NCI-H187 treated with DMSO at 0.1 percent for 48 hours (cell line): ENCODE measurements at places on chromosomes 3 and 15.

DNA sequence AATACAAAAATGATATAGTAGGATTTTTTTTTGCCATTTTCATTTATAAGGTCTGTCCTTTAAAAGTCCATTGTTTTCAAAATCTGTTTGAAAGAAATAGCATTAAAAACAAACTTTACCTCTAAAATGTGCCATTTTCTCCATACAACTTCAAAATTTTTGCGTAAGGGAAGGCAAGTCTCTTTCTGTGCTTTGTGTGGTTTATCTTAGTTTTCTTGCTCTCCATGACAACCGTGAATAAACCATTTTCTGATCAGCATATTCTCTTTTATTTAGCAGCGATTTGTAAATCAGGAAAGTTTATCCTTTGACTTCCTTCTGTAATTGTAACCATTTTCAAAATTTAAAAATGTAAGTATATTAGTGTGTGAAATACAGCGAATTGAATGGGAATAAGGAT lies 147.9 kb upstream of the CGNL1 start:
- DNase-seq: no peak

- DNase-seq: no peak
Measured at GRCh38 chr15:95266451-95267061, 1035.2 kb downstream of the MCTP2 start.

GRCh38 chr3:143207338-143207961 lies 87.9 kb downstream of the CHST2 start:
- DNase-seq: no peak

- DNase-seq: no peak
Measured at GRCh38 chr15:95432878-95433405, 897.6 kb upstream of the NR2F2 start.

- no peak for DNase-seq
Measured at GRCh38 chr15:80512726-80513660, 108.8 kb downstream of the ARNT2 start.

GRCh38 chr15:63353887-63354286 lies 27.8 kb downstream of the CA12 start:
- DNase-seq: no peak

DNA sequence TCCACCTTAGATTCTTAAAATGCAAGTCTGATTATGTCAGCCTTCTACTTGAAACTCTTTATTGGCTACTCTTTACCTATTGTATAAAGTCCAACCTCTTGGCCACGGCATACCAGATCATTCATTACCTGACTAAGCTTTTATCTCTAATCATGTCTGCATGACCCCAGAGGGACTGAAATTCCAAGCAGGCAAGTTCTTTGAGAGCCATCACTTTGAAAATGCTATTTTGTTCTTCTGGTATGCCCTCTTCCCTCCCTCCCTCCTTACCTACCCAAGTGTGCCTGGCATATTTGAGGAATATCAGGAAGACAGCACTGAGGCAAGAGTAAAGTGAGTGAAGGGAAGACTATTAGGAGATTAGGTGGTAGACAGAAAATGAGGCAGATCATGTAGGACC lies 57.5 kb downstream of the KCNMB2 start:
- DNase-seq: no peak

DNA sequence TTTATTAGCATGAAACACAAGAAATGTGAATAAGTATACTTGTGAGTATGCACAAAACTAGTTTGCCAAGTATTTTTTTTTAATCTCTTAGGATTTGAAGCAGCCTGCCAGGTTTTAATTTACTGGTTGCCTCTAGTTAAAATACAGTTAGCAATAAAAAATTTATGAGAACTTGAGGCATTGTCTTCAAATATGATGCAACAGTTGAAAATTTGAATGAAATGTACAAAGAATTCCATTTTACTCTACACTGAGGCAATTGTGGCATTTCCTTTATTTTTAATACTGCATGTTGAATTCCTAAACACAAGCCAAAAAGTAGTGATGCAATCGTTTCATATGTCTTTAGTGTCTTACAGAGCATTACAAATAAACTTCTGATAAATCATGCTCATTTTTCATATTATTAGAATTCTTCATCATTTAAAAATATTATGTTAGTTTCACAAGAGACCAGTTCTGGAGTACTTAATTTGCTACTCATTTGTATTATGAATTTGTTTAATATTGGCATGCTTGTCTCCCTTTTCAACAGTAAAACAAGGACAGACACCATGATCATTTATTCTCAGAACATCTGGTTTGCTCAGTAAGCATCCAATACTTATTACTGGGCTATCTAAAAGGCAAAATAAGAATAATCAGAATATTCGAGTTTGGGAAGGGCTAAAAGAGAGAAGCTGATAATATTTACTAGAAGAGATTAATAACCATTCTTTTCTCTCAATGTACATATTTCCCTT lies 124.8 kb upstream of the PTX3 start:
- no peak for DNase-seq

DNA sequence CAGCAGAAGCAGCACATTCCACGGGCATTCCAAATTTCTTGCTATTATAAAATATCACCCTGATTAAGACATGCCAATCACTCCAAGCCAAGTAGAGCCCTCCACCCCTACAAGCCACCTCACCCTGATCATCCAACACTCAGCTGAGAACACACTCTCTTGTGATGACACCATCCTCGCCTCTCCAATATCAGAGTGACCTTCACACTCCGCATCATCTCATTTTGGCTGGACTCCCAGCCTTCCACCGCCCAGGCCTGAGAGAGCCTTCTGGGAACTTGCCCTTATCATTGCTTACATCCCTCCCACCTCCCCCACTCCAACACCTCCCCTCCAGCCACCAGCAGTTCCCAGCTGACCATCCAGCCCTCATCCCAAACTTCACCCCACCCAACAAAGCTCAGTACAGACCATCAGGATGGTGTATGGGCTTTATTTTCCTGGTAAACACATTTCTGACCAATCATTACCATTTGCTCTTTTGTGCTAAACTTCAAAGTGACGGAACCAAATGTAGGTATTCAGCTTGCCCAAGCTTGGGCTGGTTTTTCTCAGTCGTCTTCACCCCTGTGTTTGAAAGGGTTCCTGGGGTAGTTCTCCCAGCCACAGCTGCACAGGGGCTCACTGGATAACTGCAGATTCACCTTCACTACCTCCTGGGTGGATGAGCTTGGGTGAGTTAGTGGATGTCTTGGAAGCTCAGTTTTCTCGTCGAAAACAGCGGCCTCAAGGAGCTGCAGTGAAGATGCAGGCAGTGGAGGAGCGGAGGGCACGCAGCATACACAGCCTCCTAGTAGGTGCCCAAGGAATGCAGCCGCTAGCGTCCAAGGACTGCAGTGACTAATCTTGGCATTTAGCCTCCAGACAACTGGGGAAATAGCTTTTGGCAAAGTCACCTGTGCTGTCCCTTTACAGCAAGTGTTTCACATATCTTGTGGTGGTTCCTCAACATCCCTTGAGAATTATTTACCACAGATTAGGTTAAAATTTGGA lies 115.1 kb downstream of the LIPC start:
- DNase-seq: no peak

- no peak for DNase-seq
Measured at GRCh38 chr15:62844564-62845240, 197.8 kb upstream of the TPM1 start.

GRCh38 chr3:125461896-125462295 lies 58.1 kb downstream of the SNX4 start:
- DNase-seq: no peak

DNA sequence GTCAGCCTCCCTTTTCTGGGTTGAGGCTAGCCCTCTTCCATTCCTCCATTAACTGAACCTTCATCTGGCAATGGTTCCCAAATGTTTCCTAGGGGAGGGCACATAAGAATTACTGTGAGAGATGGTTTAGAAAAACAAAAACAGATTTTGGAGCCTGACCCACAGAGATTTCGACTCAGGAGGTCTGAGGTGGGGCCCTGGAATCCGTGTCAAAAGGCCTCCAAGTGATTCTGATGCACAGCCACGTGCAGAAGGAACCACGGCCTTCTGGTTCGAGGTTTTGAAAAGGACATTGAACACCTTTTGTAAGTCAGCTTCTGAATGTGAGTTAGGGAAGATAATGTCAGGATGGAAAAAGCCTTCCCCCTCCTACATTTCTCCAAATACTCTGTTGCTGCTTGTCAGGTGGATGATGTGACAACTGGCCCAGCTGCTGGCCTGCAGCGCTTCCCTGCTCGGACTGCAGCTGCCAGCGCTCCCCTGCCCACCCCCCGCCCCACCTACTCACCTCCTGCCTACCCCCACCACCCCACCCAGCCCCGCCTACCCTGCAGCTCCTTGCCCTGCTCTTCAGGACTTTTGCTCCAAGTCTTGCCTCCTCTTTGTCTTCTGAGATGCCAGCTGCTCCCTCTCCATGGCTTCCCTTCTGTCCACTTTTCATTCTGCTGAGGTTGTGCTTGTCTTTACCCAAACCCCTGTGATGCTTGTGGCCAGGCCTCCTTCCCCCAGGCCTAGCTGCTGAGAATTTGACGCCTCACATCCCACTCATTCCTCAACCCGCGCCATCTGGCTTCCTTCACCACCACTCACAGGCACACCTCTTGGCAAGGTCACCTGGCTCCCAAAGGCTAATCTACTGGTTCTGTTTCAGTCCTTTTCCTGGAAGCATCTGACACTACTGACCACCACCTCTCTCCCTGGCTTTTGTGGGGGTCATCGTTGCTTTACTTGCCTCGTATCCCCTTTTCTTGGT lies 6.6 kb downstream of the EHD4 start:
- no peak for DNase-seq

GRCh38 chr3:29686889-29687592 lies 406.2 kb downstream of the RBMS3 start:
- DNase-seq: no peak

- no peak for DNase-seq
Measured at GRCh38 chr15:90165659-90166489, 35.3 kb upstream of the SEMA4B start.

DNA sequence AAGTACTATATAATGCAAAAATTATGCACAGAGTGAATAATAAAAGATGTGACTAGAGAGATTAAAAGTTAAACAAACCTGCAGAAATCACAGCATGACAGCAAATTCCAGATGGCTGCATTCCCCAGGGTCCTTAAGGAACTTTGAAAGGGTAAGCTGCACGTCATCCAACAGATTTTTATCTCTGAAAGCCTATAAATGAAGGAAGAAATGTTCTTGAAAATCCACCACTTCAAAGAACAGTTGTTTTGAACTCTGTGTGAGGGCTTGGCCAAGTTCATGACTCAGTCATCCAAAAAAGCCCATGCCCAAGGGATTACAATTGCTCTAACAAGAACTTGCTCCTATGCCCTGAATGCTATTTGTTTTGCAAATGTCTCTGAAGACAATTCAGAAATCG lies 603.6 kb downstream of the PLOD2 start:
- no peak for DNase-seq

GRCh38 chr15:35166730-35167359 lies 81.8 kb upstream of the NANOGP8 start:
- no peak for DNase-seq

- no peak for DNase-seq
Measured at GRCh38 chr3:172987273-172987672, 153.8 kb downstream of the SPATA16 start.

DNA sequence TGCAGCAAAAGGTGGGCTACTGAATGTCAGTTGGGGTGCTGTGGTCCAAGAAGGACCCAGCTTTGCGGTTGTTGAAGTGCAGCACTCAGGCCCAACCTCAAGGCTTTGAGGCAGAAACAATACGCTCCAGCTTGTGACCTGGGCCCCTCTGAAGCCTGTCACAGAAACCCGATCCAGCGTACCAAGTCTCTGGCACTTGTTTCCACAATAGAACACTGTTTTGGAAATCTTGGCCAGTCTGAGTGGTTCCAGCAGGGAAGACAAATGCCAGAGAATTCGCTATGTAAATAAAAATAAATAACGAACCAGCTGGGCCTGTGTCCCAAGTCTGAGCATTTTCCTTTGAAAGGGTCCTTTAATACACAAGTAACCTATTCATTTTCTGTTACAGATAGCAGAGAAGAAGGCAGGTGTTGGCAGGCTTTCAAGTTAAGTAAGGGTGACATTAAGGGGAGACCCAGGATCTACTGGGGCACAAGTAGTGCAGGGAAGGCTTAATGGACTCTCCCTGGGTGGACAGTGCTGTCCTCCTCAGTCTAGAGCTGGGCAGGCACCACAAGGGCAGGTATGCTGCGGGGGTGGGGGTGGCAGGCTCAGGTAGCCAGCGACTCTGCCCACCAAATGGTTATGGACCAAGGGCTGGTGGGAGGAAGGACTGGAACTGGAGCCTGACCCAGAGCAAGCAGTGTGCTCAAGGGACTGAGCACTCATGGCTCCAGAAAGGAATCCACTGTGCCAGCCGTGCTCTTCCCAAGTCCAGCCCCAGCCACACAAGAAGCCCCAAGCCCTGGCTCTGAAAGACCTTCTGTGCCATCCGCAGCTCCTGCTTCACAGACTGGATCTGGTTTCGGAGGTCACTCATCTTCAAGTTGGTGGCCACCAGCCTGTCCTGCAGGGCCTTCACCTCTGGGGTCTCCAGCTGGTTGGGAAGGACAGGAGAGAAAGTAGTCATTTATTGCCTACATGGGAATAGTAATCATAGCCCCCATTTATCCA lies 26.3 kb downstream of the CCDC13 start:
- no peak for DNase-seq

DNA sequence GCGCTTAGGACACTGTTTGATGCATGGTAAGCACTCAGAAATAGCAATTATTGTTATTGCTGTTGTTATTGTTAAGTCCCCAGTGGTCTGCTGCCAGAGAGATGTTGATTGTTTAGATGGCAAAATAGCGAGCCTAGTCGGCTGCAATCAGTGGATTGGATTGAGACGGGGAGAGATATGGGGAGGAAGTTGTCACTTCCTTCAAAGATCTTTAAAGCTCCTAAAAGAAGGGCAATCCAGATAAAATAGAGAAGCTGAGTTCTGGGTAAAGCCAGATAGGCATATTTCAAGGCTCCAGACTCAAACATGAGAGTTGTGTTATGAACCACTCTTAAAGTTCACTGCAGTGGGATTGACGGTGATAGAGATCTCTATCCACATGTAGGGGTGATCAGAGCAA lies 64.5 kb downstream of the RYR3 start:
- no peak for DNase-seq

GRCh38 chr15:41502795-41503668 lies 9.4 kb downstream of the ITPKA start:
- no peak for DNase-seq

DNA sequence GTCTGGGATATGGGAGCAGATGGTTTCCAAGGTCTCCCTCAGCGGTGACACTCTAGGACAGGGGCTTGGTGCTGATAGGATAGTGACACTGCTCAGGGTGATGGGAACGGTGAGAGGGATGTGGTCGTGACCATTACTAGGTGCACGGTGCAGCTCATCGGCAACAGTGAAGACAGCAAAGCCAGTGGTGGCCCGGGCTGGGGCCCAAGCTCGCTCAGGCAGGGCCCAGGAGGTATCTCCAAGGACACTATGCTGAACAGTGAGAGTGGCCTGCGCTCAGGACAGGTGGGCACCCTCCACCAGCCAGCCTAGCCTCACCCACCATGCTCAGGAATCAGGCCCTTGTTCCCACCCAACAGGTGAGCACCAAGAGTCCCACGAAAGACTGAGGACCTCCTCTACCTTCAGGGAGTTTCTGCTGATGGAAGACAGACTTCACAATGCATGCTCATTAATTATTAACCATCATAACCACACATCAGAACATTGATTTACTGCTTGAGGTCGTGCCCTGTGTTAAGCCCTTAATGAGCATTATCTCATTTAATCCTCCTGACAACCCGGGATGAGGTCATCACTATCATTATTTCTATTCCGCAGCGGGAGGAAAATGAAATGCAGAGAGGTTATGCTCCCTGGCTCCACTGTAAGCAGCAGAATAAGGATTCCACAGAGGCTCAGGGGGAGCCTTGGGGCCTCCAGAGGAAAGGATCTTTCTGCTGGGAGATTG lies 269.4 kb downstream of the UACA start:
- no peak for DNase-seq
